ENCODE measurements at places on chromosomes 2 and 18.

GRCh38 chr2:120647487-120647886, 88.2 kb upstream of the GLI2 start:
- no peak for DNase-seq

DNA sequence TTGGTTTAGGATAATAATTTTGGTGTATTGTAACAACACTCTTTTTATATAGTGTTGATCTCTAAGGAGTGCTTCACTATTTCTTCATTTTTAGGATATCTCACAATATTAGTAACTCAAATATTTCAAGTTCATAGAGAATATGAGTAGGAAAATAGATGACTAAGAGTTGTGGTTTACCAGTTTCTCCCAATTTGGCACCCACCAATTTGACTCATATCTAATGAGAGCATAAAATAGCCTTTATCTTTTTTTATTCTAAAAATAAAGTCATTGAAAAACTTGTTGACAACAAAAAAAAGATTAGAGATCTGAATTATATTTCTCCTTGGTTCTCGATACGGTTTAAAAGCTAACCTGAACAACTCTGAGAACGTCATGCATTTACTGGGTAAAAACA, 204.0 kb downstream of the PARD3B start:
- no peak for DNase-seq

GRCh38 chr18:76686737-76687231, 135.6 kb upstream of the ZNF236 start:
- DNase-seq = peak; percentile 79

DNA sequence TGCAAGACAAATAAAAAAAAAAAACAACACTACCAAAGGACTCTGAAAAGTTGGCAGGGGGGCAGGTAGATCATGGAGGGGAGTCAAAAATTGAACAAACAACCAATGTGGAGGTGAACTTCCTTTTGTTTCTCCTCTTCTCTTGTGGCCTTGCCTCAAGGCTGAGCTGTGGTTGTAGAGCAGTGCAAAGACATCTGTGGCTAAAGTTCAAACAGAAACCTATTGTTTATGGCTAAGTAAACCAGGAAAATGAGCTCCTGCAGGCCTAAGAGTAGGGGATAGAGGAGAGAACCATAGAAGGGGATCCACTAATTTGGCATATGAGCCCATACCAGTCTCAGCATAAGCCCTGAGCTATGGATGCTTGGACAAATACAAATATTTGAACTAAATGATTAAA, 40.2 kb upstream of the EGR4 start:
- DNase-seq = peak; percentile 91

- DNase-seq = no peak
Observed at GRCh38 chr18:79949697-79950487, 1.6 kb downstream of the SLC66A2 start.

DNA sequence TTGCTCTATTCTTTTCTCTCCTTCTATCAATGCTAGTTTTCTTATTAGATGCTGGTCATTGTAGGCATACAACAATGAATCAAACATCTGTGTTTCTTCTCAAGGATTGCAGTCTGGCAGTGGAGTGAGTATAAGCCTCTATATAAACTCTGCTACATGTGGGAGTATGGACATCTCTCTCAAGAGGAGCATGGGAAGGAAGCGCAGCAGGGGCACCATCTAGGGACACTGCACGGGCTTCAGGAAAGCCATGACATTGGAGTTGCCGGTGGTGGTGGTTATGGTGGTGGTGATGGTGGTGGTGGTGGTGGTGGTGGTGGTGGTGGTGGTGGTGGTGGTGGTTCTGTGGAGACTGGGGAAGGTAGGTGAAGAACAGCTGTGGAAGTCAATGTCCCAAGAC, 462.6 kb downstream of the RNF144A start:
- DNase-seq = peak; percentile 46
